ENCODE measurements at places on chromosomes 4 and X. TPM values are rescaled to one million over a fixed set of nuclear protein-coding genes. Genes with fewer than 3 reads are reported as not detected.

Gene UGT2B10
- not detected for total RNA-seq

Gene UGT2A3
- total RNA-seq, result not detected

Gene ZNF141
- 8.4 TPM for total RNA-seq

Gene SERPINA7
- total RNA-seq, result not detected

Gene TDO2
- total RNA-seq, result 5.8 TPM

Gene NDST3
- total RNA-seq, result not detected

Gene AMTN
- total RNA-seq, result not detected

Gene CLGN
- total RNA-seq, result 11.6 TPM

Gene CT83
- total RNA-seq, result not detected

Gene POF1B
- not detected for total RNA-seq

Gene STK26
- 3.3 TPM for total RNA-seq

Gene DCAF12L1
- total RNA-seq, result under 0.01 TPM

Gene F11
- not detected for total RNA-seq

Gene CCDC160
- 0.15 TPM for total RNA-seq
